CD8-positive, alpha-beta memory T cell (primary cell): ENCODE measurements at places on chromosomes 16 and 17.

DNA sequence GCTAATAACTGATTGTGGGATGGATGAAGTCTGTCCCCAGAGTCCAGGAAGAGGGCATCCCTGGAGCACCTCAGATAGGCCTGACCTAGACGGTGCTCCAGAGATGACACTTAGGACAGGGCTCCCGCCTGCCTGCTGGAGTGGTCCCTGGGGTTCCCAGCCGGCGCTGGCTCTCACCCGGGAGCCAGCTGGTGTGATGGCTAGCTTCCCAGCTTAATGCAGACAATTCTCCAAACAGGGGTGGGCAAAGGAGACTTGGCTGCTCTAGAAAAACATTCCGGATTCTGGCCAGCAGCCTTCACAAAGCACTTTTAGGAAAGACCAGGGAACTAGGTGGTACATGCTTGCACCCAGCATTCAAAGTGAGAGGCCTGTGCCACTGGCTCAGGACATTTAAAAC is 18.6 kb downstream of the ACE start:
- no peak for DNase-seq

DNA sequence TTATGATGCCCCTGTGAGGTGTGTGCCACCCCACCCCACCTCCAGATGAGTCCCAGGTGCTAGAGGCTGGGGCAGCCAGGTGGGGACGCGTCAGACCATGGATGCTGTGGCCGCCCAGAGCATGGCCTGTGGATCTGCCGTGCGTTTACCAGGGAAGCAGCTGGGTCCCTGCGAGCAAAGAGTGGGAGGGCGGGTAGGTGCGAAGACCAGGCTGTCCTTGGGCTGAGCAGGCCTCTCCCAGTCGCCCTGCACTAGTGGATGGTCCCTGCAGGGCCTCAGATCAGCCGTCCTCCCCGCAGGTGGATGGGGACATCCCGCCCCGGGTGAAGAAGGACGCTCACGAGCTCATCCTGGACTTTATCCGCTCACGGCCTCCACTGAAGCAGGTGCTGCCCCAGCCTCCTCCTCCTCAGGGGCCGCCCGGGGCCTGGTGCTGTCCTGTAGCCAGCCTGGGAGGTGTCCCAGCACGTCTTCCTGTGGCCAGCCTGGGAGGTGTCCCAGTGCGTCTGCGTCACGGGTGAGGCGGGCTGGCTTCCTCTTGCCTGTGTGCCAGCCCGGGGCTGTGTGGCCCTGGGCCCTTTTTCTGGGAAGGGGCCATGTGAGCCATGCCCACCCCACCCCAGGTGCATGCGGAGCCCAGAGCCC is 18.0 kb upstream of the TCF25 start:
- no peak for DNase-seq

- DNase-seq, result no peak
Measured at GRCh38 chr16:28990375-28991040, 5.7 kb downstream of the LAT start.

DNA sequence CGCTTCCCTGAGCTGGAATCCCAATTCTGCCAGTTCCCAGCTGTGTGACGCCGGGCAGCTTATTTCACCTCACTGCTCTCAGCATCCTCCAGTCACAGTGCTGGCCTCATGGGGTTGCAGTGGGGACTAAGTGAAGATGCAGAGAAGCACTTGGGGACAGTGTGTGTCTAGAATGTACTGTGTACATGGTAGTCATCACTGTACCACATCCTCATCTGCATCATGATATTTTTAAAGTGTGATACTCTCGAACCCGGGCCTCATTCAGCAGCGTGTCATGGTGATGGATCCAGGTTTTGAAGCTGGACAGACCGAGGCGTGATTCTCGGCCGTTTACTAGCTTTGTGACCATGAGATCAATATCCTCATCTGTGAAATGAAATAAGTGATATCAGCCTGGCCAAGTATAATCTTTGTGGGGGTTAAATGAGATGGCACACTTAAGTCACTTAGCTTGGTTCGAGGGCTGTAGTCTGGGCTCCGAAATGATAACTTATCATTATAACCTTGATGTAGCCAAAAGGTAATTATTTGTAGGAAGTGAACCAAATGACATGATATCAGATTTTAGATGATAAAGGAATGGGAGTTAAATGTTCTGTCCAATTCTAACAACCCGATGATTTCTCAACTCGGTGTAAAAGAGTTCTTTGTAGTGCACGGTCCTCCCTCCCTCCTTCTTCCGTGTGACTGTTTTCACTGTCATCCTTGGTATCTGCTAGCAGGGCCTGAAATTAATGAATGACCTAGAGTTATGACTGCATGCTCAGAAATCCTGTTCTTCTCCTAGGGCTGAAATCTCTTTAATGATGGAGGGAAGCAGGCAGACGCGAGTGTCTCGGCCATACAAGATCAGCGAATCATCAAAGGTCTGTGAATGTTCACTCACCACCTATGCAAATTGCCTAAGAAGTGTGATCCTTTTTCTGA is 2.0 kb downstream of the KLHL36 start:
- no peak for DNase-seq

GRCh38 chr17:11384131-11384530 is 143.1 kb downstream of the SHISA6 start:
- no peak for DNase-seq

DNA sequence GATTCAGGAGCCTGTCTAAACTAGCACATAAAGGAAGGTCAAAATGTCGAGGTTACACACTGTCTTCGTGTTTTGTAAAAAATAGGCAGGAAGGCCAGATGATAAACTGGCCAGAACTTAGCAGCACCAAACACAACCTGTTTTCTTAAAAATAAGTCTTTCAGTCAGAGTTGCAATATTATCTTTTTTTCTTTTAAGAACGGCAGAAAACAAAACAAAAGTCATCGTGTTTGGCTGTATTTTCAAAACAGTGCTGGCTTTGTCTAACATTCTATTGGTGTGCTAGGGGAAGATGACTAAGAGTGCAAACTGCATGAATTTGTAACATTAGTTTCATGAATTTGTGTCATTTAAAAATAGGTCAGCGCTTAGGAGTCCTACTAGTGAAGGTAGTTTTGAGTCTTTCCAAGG is 5.3 kb downstream of the MAF start:
- DNase-seq, result no peak

DNA sequence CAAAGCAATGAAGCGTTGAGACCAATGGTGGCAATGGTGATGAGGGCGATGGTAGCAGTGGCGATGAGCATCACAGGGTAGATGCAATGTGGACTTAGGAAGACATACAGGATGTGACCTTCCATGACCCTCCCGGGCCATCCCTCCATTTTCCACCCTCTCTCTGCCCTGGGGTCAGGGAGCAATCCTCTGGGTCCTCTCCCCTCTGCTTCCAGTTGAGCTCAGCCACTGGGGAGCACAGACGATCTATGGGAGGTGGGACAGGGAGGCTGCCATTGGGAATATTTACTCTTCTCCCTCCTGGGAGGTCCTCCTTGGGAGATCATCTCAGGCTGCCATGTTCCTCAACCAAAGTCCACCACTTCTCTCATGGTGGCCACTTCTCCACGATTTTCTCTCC is 260.7 kb upstream of the FOXF1 start:
- no peak for DNase-seq

DNA sequence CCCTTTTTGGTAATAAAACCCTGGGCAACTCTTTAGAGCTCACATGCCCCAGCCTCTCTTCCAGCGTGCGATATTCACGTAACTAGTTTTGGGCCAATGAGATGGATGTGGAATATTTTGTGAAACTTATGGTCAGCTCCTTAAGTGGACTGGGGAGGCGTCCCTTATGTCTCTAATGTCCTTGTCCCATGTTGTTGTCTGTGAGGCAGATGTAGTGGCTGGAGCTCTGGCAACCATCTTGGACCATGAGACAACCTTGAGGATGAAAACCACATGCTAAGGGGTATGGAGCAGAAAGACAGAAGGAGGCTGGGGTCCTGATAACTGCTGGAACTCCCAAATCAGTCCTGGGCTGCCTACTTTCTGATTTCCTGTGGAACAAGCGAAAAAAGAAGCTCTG is 31.4 kb upstream of the GPRC5B start:
- DNase-seq, result no peak

- DNase-seq, result no peak
Measured at GRCh38 chr17:66537502-66537901, 235.1 kb downstream of the PRKCA start.

DNA sequence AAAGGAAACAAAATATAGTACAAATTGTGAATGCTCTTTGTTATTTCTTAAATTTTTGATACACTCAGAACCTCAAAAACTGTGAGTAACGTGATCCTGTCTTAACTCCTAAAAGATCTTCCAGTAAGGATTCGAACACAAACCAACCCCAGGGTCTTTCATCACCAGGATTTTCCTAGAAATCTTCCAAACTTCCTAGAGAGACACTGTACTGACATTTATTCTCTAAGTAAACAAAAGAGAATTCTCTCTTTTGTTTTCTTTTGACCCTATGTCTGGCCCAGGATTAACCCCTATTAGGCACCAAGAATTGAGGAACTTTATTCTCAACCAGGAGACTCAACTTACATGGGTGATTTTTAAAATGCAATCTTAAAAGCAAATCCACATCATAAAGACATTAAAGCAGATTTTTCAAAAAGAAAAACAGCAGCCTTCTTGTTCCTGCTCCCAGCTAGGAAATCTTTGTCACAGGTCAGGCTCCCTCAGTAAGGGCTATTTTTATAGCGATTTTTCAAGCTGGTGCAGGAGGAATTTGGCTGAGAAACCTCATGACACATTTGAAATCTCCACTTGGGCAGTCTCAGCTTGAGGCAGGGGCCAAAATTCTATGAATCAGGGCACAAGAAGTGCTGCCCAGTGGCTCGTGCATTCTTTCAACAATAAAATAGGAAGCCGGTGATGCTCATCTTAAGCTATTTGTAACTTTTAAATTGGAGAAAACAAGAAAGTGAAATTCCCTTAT is 6.2 kb upstream of the SMG1 start:
- no peak for DNase-seq

- no peak for DNase-seq
Measured at GRCh38 chr16:50365791-50366575, 2.8 kb downstream of the BRD7 start.

DNA sequence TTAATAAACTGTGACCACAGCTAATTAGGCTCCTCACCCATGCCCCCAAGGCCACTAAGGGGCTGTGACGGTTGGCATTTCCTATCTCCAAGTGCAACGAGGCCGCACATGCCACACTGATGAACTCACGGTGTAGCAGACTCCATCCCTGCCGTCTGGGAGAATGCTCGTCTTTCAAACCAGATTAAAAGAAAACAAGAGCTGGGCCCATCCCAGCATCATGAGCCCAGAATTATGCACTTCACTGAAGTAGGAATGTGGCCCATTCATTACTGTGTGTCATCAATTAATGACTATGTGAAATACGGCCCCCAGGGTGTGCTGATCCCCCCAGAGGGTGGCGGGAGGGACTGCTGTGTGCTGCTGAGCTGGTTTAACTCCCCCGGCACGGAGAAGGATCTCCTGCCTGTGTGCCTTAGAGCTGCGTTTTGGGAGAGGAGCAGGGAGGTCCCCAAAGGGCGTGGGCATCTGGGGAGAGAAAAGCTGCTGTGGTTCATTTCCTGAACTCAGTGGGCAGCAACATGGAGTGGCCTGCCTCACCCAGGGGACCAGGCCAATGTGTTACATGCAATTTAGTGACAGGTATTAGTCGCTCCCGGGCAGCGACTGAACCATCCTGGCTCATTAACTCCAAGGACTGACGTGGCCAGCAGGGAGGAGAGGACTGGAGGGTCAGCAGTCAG is 194.5 kb downstream of the FOXL1 start:
- no peak for DNase-seq

GRCh38 chr17:56305007-56305406 is 151.7 kb downstream of the ANKFN1 start:
- DNase-seq, result no peak

DNA sequence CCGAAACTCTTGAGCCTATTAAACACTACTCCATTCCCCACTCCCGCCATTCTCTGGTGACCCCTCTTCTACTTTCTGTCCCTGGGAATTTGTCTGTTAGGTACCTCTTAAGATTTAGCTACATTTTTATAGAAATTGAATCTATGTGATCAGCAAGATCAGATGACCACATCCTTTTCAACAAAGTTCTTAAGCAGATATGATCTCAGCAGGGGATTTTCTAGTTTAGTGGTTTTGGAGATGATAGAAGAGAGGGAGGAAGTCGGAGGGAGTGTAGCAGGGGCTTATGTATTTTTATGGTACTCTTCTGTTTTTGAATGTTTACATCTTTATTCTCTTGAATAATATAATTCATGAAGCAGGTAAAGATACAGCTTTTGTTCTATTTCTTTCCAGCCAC is 40.8 kb downstream of the RPA1 start:
- DNase-seq, result no peak

DNA sequence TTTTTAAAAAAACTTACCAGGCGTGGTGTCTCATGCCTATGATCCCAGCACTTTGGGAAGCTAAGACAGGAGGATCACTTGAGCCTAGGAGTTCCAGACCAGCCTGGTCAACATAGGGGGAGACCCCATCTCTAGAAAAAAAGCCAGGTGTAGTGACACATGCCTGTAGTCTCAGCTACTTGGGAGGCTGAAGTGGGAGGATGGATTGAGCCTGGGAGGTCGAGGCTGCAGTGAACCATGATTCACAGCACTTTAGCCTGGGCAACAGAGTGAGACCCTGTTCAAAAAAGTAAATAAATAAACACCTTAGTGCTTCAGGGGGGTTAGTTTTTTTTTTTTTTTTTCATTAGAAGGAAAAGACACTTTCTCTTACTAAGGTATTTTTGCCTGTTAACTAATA is 58.9 kb upstream of the LRRC37A3 start:
- DNase-seq, result no peak

DNA sequence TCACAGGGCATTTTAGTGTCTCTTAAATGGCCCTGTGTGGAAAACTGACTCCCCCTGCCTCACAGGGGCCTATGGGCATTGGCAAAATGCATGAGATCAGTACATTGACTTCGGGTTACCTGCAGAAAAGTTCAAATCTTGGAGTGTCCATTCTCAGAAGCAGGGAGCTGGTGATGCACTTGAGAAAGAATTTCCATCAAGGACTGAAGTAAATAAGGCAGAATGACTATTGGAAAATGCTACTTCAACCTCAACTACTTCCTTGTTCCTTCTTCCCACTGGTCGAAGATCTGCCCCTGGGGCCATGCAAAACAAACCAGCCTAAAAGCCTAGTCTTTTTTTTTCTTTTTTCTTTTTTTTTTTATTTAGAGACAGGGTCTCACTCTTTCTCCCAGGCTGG is 13.8 kb upstream of the GSDMA start:
- no peak for DNase-seq

DNA sequence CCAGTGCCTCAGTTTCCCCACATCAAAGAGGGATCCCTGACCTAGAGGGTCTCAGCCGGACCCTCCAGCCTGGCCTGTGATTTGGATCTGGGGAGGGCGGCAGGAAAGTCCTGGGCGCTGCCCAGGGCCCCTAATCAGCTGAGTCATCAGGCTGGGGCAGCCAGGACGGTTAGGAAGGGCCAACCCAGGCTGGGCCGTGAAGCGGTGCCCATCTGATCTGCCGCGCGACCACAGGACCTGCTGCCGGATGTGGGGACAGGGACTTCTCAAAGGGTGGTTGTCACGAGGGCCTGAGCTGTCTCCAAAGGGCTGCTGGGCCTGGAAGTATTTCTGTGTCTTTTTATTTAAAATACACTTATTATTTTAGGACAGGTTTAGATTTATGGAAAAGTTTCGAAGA is 4.4 kb downstream of the TPSAB1 start:
- no peak for DNase-seq

GRCh38 chr17:74042744-74043486 is 160.6 kb upstream of the RPL38 start:
- no peak for DNase-seq
